ENCODE measurements at places on chromosomes 7 and 10.

GRCh38 chr10:101716891-101717659 lies 22.1 kb upstream of the FBXW4 start:
- DNase-seq = no peak

DNA sequence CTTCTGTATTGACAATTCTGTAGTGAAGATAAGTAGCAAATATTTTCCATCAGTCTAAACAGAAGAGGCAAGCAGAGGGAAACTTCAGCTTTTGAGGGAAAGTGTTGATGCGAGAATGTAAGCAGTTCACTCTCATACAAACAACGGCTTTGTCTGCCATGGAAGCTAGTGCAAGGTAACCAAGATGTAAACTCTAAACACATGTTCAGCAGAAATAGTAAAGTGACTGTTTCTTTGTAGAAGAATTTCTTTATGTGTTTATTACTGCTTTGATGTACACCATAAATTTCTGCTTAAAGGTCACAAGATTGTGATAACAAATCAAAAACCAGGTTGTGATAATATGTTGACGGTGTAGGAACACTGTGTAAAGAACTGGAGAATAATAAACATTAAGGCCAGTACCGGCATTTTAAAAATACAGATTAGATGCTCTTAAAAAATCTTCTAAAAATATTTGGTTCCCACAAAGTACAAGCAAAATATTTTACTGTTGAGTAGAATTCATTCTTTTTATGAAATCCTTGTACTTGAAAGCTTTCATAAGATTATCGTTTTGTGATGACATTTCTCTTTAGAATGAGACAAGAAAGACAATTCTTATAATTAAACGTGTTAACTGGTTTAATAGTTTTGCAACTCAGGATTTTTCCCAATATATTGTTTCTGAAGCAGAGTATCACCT lies 34.2 kb downstream of the SEMA3C start:
- no peak for DNase-seq

DNA sequence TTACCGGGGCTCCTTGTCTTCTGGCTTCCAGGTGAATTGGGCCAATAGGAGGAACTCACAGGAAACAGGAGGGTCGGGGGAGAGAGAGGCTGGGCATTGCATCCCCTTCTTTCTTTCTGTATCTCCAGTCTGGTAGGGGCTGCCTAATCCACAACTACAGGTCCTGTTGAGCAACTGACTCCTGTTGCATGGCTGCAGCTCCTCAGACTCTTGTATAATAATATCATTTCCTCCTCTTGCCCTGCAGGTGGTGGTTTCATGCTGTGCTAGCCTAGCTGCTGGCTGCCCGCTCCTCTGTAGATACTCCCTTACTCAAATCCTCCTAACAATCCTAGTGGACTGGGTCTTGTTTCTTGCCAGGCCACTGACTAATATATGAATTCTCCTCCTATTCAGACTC lies 276.5 kb upstream of the SMIM30 start:
- no peak for DNase-seq

- DNase-seq = no peak
These were observed 165.4 kb downstream of the ST7 start for GRCh38 chr7:117118579-117119180.
